ENCODE measurements at places on chromosomes 12 and 14.

DNA sequence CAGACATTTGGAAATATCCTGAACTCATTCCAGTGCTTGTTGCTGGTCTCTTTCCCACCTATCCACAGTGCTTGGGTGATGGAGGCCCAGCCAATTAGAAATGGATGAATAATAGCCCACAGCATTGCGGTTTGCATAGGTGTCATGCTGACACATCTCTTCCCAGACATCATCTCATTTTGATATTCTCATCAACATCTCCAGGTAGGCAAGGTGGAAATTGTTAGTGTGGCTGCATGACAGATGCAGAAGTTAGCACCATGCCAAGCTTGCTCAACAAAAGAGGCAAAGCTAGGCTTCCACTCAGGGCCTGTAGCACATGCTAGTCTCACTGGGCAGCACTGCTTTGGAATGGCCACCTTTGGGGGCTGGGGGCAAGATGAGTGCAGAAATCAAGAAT lies 1118.9 kb downstream of the VRK1 start:
- DNase-seq, result no peak

- DNase-seq, result peak; percentile 29
Observed at GRCh38 chr14:102911991-102912761, 10.3 kb upstream of the AMN start.

DNA sequence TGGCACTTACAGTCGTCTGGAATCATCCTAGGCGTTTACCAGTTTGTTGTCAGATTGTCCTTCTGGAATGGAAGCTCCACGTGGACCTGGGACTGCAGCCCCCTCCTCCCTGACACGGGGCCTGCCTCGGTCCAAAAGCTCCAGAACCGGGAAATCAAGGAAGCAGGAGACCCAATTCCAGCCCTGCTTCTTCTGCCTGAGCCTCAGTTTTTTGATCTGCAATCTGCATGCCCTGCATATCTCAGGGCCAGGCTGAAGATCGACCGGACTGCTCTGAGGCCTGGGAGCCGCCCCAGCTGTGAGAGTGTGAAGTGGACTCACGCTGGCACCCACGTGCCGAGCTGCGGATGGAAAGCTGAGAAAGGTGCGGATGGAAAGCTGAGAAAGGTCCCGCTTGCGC lies 98.6 kb downstream of the SETD3 start:
- no peak for DNase-seq

DNA sequence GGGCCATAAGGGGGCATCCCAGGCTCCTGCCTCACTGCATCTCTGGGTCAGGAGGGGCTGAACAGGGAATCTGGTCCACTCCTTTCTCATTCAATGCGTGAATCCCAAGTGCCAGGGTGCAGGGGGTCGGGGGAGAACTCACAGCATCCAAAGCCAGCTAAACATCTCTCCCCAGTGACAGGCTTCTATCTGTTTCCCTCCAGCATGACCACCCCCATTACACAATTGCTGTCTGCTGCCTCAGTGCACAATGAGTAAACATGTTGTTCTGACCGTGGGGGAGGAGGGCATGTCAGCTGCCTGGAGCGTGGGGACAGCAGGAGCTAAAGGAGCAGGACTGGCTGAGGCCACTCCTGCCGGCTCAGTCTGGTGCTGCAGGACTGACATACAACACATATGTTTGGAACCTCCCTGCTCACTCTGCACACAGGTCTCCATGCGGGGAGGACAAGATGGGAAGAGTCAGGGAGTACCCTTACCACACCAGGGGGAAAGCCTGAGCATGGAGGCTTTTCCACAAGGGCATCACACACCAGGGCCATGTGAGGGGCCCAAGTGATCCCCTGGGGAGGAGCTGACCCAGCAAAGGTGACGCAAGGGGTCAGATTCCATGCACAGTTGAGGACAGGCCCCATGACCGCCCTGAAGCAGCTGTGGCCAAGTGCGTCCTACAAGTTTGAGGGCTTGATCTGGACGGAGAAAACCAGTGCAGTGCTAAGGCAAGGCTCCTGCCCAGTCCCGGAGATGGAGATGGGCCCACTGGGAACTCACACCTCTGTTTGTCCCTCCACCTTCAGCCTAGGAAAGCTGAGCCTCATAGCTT lies 1.4 kb downstream of the TNS2 start:
- peak; percentile 23 for DNase-seq

DNA sequence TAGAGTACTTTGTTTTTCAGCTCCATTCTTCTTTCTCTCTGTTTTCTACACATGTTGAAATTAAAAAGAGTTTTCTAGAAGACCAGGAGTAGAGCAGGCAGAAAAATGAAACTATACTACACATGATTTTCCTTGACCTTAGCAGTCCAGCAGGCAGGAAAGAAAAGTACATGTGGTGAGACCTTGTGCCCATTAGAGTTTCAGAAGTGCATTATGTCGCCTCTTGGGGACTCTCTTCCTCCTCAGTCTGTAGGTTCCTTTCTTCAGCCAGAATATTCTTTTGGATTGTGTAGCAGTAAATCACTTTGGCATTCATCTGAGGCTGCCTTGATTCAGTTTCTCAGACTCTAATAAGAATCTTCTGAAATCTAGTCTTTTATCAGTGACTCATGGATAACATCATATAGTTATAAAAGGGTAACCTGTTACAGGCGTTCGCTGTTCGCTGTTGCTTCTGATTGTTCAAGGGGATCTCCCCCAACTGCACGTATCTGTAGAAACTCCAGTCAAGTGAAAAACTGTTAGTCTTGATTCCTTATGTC lies 161.8 kb downstream of the ANO4 start:
- DNase-seq, result no peak

GRCh38 chr12:954741-955140 lies 5.2 kb upstream of the RAD52 start:
- no peak for DNase-seq

- DNase-seq, result no peak
Observed at GRCh38 chr12:5140190-5140589, 96.5 kb downstream of the KCNA5 start.

- no peak for DNase-seq
Observed at GRCh38 chr12:118237052-118237665, 101.2 kb downstream of the PEBP1 start.

- no peak for DNase-seq
Observed at GRCh38 chr12:4387607-4388006, 8.1 kb upstream of the FGF23 start.

DNA sequence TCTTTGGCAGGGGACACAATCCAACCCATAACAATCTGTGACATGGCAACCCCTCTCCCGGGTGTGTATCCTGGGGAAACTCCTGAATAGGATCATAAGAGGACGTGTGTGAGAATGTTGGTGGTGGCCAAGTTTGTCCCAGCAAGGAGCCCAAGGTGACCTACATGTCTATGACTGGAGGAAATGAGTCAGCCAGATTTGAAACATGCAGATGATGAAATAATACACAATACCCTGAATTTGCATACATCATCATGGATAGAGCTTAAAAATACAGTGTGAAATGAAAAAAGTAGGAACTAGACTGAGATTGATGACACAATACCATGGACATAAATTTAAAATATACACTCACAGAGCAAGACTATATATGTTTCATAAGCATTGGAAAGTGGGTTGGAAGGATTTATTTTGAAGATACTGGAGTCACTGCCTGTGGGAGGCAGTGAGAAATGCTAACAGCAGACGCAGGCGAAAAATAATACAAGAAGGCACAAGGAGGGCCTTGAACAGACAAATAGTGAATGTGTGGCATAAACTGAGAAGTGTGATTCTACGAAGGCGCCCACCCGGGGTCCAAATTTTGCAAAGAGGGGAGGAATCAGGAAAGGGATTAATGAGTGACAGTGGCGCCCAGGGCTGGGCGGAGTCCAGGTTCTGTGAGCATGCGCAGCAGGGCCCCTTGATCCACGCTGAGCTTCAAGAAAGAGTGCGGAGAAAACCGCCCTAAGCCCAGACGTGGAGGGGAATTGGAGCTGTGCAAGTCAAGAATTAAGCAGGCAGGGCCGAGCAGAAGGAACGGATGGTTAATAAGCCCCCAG lies 7.0 kb upstream of the MAP1LC3B2 start:
- DNase-seq, result no peak

GRCh38 chr14:95190857-95191256 lies 33.5 kb upstream of the DICER1 start:
- no peak for DNase-seq

DNA sequence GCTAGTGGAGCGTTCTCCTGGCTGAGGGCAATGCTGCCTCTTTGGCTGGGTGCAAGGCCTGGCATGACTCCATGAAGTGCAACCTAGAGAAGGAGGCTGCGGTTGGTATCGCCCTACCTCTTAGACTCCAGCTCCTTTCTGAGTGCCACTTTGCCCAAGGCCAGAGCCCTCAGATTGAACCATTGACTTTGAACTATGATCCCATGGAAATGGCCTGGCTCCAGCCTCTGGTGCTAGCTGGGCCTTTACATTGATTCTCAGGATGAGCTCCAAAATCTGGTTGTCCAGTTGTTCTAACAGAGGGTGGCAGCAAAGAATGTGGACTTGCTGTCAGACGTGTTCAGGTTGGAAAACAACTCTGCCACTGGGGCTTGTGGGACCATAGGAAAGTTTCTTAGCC lies 16.1 kb upstream of the SMOC1 start:
- DNase-seq, result no peak

GRCh38 chr14:57221931-57222330 lies 46.8 kb downstream of the EXOC5 start:
- no peak for DNase-seq

- no peak for DNase-seq
Observed at GRCh38 chr12:75172611-75173010, 37.0 kb downstream of the KCNC2 start.

GRCh38 chr14:81178063-81178462 lies 42.7 kb downstream of the GTF2A1 start:
- DNase-seq, result no peak

GRCh38 chr12:53208435-53208834 lies 1.4 kb upstream of the ITGB7 start:
- no peak for DNase-seq

GRCh38 chr14:96893966-96894622 lies 96.9 kb downstream of the VRK1 start:
- no peak for DNase-seq

DNA sequence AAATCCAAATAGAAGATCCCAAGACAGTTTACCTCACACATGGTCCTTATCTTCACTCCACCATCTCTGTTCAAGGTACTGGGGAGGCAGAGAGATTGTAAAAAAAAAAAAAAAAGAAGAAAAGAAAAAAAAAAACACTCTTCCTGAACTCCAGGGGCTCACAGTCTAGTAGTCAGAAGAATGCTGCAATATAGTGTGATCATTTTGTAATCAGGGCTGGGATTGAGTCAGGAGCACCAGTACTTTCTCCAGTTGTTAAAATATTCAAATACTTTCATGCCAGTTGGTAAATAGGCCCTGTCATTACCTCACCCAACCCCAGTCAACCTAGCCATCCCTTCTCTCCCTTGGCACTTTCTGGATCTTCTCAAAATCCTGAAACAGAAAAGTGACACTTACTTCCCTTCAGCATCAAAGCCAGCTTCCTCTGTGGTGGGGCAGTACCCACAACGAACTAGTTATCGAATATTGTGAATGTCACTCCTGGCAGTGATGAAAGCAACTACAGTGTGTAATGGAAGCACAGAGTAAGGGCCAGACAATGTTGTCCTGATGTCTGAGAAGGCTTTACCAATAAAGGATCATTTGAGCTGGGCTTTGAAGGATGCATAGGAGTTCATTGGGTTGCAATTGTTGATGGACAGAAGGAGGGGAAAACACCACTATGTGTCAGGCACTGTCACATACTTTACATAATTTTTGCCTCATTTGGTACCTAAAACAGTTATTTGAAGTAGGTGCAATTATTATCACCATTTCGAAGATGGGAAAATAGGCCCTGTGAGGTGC lies 44.3 kb upstream of the HSPB8 start:
- no peak for DNase-seq

GRCh38 chr12:119631930-119632678 lies 35.8 kb upstream of the PRKAB1 start:
- DNase-seq, result no peak

DNA sequence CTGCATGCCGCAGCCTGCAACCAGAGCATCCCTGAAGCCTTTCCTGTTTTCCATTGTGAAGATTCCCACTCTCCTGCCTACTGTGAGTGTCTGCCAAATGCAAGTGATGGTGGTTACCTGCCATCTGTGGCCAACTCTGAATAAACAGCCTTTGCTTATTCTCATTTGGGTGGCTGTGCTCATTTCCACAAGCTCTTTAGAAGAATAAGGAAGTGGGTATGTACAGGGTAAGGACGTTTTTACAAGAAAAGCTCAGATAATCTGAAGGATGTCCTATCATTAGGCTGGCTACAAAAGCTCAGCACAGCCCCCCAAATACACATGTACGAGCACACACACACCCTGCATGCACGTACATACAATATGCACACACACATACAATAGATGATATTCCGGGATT lies 7.3 kb upstream of the RNASE1 start:
- no peak for DNase-seq

DNA sequence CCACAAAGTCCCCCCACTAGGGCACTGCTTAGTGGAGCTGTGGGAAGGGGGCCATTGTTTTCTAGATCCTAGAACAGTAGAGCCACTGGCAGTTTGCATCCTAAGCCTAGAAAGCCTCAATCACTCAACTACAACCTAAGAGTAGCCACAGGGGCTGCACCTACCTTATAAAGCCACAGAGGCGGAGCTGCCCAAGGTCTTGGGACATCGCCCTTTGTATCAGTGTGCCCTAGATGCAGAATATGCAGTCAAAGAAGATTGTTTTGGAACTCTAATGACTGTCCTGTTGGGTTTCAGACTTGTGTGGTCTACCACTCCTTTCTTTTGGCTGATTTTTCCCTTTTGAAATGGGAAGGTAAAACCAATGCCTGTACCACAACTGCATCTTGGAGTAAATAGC lies 59.5 kb downstream of the ATP2B1 start:
- no peak for DNase-seq

DNA sequence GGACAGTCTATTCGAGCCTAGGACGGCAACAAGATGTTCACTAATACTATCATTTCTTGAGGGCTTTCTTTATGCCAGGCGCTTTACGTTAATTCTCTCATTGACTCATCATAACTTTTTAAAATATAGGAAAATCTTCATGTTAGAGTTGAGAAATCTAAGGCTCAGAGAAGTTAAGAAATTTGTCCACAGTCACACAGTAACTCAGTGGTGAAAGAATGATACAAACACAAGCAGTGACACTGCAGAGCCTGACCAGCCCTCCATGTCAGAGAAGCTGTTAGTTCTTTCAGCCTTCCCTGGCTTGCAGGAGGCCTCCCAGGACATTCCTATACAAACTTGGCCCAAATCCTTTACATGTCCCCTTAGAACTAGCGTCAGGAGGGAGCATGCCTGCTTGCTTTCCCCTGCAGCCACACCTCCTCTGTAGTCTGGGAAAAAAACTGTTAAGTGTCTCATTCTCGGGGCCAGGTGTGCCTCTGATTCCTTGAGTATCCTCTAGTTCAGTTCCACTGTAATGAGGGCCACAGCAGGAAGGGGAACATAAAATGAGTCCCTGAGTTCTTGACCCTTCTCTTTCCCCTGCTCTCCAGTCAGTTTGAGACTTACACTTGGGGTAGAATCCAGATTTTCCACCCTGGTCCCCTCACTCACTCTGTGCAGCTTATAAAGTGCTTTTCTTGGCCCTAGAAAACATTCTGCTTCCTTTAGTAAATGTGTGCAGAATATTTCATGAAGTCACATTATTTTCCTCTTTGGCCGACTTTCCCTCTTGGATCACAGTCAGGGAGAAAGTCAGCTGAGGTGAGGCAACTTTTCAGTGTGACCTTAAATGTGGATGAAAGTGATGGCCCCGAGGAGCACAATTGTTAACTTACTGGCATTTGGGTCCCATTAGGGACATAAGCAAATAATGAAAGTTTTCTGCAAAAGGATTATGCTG lies 152.2 kb upstream of the HIF1A start:
- DNase-seq, result peak; percentile 28

All from natural killer cell treated with Interleukin-12 subunit alpha and Interleukin-12 subunit beta and Interleukin-15 and Interleukin-18, amount 100 ng/mL, for 72 hours (primary cell).